Left lung (tissue), 14 donors: ENCODE measurements at places on chromosomes 4 and X. TPM values are rescaled to one million over a fixed set of nuclear protein-coding genes. Genes with fewer than 3 reads are reported as not detected.
A peak's percentile ranks its signal among the peaks of the same experiment; 100 is the strongest.

DNA sequence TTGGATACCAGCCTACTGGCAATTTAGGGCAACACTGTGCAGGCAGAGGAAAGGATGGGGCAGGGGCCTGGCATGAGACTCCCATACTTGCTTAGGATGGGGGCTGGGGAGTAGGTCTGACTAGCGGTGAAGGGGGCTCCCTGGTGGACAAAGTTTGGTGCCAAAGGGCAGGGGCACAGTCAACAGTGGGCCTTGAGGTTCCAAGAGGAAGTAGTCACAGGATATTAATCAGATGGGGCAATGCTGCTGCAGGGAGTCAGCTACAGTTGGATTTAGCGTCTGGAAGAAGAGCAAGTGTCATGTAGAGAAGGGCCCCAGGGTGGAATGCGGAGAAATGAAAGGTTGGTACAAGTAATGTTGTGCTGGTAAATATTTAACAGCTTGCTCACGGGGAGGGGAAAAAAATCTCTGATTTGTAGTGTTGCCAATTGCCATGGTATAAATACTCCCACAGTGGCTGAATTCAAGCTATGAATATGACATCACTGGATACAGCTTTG, 139.4 kb downstream of the PJA1 start:
- DNase-seq = no peak

Gene GAGE12F
- polyA plus RNA-seq = not detected

GRCh38 chr4:13539047-13539618, 5.2 kb downstream of the NKX3-2 start:
- DNase-seq = peak; percentile 71

Gene FHDC1
- 10.0 TPM for polyA plus RNA-seq

DNA sequence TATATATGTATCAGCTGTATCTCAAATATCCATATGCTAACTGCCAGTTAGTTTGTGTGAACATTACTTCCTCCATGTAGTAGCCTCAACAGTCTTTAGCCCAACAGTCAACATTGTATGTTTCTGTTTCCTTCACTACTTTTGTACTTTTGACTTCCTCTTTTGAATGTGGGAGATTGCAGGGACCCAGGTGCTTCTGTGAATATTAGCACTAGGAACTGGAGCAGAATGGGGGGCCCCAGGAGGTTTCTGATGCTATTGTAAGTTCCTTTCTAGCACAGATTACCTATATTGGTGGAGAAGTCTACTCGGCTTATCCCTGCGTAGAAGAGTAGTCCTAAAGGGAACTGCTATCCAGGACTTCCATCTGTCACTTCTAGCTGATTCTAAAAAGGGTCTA, 2.3 kb downstream of the PLAC8 start:
- no peak for DNase-seq

DNA sequence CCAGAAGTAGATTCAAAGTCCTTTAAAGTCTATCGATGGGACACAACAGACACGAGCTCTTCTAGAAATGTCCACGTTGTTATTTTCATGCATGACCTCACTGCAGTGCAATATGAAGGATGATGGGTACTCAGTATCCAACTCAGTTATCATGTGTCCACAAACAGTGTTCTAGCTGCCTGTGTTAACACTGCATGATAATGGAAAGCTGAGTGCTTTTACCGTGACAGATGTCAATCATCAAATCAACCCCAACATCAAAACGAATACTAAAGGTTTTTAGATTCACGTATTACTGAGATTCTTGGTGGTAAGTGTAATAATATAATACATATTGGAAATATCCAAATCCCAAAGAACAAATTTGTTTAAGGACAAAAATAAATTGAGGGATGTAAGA, 394.8 kb upstream of the TENM3 start:
- no peak for DNase-seq

Gene PPP1R3F
- polyA plus RNA-seq = 6.6 TPM

DNA sequence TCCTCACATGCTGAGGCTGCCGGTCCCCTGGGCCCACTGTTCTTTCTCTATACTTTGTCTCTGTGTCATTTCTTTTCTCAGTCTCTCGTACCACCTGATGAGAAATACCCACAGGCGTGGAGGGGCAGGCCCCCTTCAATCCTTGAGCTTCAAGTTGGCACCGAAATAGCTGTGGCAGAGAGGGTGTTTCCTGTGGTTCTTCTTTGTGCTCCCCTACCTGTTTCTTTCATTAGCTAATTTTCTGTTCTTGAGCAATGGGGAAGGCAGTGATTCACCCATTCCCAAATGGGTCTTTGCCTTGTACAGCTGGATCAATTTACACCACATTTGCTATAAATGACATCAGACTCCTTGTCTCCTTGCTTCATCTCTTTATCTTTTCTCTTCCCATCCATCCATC, 2.1 kb upstream of the CYSLTR1 start:
- DNase-seq = no peak

DNA sequence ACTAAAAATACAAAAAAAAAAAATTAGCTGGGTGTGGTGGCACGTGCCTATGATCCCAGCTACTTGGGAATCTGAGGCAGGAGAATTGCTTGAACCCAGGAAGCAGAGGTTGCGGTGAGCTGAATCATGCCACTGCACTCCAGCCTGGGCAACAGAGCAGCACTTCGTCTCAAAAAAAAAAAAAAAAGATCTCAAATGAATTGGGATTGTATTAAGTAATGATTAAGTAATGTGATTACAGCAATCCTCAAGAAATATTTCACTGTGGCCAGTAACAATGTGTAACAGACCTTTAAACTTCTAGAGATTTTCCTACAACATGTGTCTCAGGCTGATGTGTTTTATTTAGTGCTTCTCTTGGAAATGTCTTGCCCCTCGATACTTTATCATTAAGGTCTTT, 46.8 kb downstream of the PKD2 start:
- no peak for DNase-seq

GRCh38 chrX:65671286-65671685, 3.8 kb downstream of the MSN start:
- no peak for DNase-seq

GRCh38 chr4:105305019-105305836, 158.6 kb downstream of the TET2 start:
- DNase-seq = no peak

DNA sequence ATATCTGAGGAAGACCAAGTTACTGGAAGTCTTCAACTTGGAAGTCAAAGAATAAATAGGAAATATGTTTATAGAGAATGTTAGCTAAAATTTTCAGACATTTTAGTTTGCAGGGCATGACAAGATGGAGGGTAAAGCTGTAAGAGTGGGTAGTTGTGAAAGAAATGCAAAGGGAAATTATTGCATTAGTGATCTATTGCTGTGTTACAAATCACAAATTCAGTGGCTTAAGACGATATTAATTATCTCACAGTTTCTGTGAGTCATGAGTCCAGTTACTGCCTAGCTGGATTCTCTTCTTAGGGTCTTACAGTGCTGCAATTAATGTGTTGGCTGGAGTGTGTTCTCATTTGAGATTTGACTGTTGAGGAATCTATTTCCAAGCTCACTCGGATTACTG, 62.9 kb upstream of the CAMK2D start:
- no peak for DNase-seq

Gene CLDN2
- 74.0 TPM for polyA plus RNA-seq

GRCh38 chr4:123244137-123244536, 152.5 kb upstream of the SPRY1 start:
- peak; percentile 49 for DNase-seq
